ENCODE measurements at places on chromosomes 5 and 9.

DNA sequence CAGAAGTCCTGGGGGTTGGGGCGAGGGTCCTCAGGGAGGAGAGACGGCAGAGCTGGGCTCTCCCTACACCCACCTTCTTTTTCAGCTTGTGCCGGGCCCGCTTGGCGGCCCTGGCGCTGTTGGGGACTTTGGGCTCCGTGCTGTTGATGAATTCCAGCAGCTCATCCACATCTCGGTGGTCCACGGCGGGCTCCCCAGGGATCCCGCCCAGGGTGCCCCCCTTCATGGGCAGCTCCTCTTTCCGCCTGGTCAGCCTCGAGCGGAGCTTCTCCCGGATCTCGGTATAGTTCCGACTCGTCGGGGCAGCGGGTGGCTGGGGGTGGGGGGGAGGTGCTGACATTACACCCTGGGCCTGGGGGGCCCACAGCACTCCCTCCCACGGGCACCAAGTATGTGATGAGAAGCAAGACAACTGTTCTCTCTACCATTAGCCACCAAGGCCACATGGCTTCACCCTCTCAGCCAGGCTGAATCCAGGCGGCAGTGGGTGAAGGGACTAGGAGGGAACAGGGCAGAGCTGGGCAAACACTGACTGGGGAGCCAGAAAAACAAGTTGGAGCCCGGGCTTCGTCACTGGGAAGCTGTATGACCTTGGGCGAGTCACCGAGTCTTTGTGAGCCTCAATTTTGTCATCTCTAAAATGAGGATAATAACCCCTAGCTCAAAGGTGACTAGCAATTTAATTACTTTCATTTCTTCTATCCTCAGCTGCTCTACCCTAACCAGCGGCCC is 14.6 kb upstream of the DDX41 start:
- DNase-seq, result no peak

DNA sequence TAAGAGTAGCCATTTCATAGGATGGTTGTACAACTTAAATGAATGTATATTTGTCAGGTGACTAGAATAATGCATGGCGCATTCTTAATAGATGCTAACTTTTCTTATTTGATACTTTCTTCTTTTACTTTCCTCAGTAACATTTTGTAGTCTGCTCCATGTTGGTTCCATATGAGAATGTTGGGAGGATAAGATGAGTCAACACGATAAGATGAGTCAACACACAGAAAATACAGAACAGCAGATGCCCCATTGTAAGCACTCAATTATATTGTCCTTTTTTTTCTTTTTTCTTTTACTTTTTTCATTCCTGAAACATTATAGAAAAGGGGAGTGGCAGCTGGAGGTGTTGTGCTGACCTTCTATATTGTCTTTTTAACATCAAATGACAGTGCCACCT is 92.3 kb upstream of the SPATA31C2 start:
- no peak for DNase-seq

DNA sequence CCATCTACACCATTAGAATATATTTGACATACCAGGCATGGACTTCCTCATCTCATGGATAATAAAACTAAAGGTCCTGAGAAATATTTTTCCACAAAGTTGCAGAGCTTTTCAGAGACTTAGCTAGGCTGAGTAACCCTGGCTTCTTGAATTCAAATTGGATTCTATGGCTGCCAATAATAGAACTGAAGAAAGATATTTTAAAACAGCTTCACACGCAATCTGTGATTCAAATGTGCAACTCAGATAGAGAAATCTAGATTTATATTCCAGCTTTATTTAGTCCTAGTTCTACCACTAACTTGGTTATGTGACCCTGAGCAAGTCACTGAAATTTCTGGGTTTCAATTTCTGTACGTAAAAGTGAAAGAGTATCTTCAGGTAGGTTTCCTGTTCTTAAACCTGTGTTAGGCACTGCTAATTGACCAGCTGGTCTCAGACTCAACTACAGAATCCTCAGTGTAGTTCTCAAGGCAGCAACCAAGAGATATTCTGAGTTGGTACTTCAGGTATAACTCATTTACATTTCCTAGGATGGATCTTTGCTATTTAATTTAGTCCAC is 235.3 kb downstream of the GABRB2 start:
- no peak for DNase-seq

DNA sequence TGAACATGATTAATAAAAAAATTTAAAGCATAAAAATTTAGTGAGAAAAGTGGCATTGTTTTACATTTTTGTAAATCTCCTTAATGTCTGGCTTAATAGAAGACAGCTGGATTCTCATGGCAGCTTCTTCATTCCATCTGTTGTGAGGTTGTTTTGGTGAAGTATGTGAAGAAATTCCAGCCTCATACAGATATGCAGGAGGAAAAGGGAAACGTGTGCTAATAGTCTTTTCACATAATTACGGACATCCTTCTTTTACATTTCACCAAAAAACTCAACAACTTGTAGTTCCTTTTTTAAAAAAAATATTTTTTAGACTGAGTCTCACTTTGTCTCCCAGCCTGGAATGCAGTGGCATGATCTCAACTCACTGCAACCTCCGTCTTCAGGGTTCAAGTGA is 46.9 kb downstream of the HACD4 start:
- no peak for DNase-seq

DNA sequence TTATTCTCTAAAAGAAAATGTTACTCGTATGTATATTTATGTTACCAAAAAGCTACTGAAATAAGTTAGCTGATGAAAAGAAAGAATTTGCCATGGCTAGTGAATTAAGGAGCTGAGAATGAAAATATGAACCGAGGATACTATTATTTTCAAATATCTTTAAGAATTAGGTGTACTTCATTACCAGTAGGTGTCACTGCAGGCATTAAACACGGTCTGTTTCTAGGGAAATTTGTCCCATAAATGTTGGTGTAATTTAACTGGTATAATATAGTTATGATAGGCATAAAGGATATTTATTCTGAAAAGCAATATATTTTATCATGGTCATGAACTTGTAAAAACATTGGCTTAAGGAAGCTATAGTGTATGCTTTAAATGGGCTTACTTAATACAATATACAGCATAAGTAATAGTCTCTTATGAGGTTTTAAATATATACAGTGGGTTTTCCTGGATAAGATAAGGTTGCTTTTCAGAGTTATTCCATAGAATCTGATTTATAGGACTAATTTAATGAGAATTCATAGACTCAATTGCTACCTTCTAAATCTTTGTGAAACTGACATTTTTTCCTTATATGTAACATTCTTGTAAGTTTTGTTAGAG is 72.4 kb upstream of the MPDZ start:
- DNase-seq, result no peak

DNA sequence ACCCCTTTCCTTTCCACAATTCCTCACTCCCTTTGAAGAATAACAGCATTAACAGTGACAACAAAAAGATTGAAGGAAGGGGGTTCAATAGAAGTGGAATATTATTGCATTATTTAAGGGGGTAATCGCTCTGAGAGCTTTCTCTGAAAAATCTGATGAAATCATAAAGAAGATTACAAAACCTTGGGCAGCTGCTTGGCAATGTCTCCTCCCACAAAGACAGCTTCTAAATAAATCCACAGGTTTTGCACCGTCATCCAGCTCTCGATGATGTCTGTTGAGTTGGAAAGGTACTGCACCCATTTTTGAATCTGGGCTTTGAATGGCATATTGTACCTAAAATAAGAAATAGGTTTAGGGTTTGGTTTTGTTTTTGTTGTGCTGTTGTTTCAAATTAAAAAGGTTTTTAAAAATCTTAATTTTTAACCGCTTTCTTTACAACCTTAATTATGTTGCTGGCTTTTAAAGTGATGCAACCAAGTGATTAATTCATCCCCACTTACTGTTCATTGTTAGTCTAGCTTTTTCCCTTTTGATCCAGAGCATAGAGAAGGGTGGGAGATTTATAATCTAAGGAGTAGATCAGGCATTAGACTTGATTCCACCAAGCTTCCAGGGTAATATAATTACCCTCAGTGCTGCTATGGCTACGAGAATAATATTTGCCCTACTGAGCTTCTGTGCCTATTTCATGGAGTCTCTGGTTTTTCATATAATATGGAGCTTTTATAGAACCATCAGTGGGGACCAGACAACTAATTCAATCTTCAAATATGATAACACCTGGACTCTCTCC is 85.0 kb downstream of the DNAH5 start:
- DNase-seq, result no peak

DNA sequence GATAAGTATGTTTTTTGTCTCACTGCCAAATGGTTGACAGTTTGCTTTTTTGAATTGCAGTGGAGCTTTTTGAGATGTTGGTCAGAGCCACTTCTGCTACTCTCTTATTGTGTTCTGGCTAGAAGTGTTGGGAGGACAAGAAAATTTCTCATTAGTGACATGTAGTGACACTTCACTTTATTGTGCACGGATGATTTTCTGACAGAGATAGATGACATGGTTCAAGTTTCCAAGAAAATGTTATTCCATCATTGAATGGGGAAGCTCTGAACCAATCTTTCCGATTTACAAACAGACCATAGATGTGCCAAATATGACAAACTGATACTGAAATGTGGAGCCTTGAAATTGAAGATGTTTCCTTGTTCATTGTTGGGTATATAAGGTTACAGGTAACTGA is 558.9 kb upstream of the WWC1 start:
- no peak for DNase-seq

GRCh38 chr5:137960819-137961218 is 71.6 kb downstream of the PKD2L2 start:
- DNase-seq, result no peak

DNA sequence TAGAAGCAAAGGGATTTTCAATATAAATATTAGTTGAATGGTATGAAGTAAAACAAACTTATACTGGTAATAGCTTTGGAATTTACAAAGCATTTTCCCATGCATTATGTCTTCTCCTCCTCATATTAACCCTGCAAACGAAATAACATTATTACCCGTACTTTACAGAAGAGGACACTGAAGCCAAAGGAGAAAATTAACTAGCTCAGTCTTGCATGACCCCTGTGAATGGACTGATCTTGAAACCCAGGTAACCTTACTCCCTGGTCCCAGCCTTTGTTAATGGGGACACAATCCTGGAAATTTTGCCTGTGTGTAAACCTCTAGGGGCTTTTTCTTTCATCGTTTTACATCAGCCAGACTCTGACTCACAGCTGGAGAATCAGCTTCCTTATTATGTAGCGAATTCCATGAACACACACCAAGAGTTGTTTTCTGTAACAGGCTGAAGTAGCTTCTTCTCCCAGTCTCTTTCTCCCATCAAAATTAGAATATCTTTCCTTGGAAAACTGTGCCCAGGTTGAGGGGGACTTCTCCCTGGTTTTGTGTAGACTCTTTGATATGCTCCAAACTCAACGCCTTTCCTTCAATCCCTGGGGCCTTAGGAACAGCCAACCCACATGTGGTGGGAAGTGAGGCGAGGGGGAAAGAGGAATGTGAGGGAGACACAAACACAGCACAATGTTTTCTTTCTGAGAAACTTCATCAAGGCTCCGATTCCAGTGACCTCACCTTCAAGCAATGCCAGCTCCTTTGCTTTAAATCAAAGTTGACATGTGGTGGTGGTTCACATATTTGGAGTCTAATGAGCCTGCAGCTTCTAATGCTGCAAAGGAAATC is 480.9 kb upstream of the PAPPA start:
- DNase-seq, result no peak

DNA sequence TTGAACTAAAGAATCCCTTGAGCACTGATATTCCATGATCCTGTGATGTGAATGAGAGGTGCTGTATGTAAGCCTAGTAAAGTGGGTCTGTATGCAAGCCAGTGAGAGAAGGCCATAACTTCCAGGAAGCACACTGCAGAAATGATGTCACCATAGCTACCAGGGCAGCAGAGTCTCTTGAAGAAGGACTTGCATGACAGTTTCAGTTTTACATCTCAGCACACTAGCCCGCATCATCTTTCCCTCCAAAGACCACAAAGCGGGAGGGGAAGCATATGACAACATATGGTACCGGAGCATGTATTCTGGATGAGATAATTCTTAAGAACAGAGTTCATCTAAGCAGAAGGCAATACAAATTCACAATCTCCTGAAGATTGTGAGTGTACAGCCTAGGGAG is 37.6 kb upstream of the MAST4 start:
- DNase-seq, result no peak

- DNase-seq, result no peak
Measured at GRCh38 chr9:37909326-37909725, 5.4 kb upstream of the SLC25A51 start.

DNA sequence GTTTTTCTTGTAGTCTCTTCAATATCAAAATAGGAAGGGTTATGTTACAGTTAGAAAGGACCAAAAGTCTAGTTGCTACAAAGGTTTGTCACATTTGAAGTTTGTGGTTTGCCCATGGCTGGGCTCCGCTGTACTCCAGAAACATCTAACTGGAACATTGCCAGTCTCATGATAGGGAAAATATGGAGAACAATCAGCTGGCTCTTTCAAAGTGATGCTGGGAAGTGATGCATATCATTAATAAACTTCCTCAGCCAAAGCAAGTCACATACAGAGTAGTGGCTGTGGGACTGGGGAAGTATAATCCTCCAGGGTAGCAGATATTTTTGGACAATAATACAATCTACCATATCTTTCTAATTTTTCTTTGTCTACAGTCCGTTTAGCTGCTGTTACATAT is 8.8 kb downstream of the BTF3 start:
- no peak for DNase-seq

DNA sequence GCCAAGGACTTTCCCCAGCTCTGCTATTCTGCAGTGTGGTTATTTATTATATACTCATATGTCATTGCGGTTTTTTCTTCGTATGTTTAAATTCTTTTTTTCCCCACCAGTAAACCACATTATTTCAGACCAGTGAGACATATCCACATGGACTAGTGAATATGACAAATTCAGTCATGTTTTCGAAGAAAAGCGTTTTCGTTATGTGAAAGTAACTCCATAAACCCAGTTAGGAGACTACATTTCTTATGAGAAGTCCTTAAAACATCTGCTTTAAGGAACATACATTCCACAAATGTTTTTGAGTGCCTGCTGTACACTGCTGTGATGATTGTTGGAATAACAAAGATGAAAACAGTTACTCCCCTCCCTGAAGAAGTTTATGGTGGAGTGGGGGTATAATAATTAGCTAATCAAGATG is 591.8 kb upstream of the CLINT1 start:
- DNase-seq, result no peak

GRCh38 chr5:139272471-139273321 is 20.8 kb upstream of the MATR3 start:
- DNase-seq, result no peak

DNA sequence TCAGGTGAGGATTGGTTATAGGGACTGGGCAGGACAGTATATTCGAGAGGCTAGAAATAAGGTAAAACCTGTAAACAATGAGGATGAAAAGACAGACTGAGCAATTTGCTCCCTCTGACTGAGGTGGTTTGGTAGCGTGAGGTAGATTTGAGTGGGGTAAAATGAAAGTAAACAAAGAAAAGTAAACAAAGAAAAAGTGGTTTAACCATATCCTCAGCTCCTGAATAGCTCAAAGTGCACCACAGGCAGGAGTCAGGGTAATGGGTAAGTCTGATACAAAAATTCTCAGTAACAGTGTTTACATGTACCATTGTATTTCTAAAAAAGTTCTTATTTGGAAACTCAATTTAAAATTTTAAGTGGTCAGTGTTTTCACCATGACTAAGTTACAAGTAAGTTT is 203.1 kb upstream of the ARRDC3 start:
- no peak for DNase-seq

Data from memory B cell (primary cell).